Stimulated activated CD4-positive, alpha-beta T cell treated with anti-CD3 and anti-CD28 coated beads, Interleukin-2, amount 100 ng/mL, for 4 hours (primary cell): ENCODE measurements at places on chromosomes 12 and 14.

- no peak for DNase-seq
These were observed 18.6 kb upstream of the EEA1 start for GRCh38 chr12:92947589-92948215.

DNA sequence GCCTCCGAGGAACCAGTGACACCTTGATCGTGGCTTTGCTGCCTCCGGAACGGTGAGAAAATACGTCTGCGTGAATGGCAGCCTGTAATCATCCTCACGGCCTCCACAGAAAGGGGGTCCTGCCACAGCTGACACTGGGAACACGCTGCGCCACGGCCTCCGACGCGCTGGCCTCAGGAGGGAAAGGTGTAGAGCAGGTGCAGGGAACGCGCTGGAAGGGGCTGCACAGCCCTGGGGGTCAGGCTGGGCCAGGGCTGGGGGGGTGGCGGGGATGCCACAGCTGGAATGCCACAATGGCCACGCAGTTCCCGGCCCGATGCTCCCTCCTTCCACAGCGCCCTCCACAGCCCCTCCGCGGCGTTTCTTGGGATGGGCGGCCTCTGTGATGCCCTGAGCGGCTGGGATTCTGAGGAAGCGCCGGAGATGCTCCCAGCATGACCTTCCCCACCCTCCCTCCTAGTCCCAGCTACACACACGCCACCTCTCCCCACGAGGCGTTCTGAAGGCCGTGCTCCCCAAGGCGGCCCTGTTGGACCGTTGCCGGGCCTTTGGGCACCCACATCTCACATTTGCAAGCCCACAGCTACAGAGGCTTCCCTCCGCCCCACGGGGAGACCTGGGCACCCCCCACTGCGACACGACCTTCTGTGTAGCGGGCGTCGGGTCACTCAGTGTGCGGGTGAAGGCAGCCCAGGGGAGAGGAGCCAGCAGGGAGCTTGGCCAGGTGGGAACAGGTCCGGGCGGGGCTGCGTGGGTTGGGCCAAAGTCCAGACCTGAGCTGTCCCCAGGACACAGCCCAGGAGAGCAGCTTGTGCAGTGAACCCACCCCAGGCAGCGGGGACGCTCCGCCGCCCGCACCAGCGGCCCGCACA, 31.8 kb upstream of the GALNT9 start:
- no peak for DNase-seq

DNA sequence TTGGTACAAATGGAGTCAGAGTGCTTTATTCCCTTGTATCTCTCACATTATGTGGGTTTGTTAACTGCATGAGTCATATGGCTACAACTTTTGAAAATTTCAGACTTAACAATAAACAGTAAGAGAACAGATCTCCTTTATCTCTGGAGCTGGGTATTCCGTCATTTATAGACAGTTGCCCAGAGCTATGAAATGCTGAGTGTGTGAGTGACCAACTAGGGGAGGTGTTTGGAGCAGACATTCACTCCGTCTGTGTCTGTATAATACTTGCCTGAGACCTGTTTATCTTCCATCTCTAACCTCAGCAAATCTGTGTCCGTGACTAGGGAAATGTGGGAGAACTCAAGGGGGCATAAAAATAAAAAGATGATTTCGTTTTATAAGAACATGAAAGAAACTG, 279.9 kb upstream of the FAR2 start:
- DNase-seq, result no peak

GRCh38 chr12:131132118-131132892, 178.6 kb downstream of the ADGRD1 start:
- DNase-seq, result peak; percentile 57

DNA sequence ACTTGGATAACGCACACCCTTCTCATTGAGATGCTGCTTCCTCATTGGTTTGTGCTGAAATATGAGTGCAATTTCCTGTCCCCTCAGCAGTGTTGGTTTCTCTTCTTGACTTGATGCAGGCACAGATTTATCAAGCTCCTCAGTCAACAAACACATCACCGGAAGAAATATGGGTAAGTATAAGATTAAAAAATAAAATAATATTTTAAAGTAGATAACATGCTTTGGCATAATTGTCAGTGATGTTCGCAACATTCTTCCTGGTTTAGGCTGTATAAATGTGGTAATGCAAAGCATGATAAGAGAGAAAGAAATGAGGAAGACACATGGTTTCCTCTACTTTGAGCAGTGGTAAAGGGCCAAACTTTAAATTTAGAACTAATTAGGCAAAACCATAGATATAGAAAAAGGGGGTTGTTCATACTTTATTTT, at the start of gene GPR65:
TSS of gene GPR65 (plus strand) at position 86 of the 432 bp plus-strand sequence. CDS start 5,713 bp downstream, outside the sequence.
- DNase-seq, result peak; percentile 22

DNA sequence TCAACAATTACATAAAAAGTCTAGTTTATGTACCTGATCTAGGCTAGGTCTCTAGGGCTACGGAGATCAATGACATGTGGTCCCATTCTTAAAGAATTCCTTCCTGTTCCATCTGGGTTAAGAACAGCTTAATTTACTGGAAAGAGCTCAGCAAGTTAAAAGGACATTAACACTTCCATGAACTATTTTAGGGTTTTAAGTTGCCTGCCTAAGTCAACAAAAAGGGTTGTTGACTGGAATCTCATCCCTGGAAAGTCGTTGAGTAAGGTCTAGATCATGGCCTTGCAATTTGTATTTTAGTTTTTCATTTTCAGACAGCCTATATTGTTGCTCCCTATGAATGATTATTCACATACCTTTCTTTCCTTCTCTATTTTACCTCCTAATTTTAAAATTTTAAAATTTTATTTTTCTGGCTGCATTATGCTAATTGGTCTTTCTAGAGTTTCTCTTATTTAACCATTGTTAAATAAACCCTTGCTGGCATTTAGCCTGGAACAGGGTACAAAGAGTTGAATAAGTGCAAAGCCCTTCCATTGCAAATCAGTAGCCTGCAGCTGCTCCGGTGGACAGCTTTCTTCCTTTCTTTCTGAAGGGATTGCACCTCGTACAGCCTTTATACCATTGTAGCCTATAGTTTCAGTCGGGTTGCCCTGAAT, 66.3 kb downstream of the VRK1 start:
- DNase-seq, result no peak
